Globus pallidus (tissue), 1 donor: ENCODE measurements at places on chromosomes 7 and 10.

DNA sequence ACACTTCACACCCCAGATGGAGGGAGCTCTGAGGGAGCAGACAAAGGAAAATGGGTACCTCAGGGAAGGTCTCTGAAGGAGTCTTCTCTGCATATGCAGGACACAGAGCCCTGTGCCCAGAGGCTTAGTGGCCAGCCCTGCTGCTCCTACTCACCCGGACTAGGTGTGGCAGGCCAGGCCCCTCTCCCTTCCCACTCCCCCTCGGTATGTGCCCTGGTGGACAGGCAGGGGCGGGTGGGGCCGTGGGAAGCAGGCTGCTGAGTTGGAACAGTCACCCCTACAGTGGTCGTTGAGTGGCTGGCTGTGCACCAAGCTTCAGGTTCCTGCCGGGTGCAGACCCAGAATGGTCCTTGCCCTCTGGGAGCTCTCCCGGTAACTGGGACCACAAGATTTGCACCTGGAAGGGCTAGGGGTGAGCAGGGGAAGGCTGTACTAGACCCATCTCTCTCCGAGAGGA, 68.6 kb downstream of the ZMIZ1 start:
- no peak for DNase-seq

- DNase-seq, result no peak
These were observed 34.1 kb downstream of the GBX1 start for GRCh38 chr7:151133266-151133985.

DNA sequence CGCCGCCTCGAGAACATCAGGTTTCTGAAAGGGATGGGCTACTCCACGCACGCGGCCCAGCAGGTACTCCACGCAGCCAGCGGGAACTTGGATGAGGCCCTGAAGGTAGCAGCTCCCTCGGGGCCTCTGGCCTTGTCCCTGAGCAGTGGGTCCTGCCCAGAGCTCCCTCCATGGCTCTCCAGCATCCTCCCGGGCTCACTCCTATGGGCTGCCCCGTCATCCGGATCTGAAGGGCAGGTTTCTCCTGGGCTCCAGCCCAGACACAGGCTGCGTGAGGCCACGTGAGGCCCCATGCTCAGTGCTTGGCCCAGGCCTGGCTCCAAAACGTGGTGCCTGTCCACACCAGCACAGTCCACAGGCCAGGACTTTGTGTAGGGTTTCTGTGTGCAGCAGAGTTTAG, 32.5 kb downstream of the NUB1 start:
- no peak for DNase-seq

DNA sequence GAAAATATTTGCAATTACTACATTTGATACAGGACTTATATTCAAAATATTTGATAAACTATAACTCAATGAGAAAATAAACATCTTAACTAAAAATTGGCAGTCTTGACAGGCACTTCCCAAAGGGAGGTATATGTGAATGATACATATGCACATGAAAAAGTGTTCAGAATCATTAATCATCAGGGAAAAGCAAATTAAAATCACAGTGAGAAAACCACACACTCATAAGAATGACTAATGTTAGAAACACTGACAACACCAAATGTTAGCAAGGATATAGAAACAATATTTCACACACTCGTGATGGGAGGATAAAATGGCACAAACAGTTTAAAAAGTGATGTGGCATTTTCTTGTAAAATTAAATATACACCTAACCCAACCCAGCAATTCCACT, 4.1 kb upstream of the VPS26A start:
- no peak for DNase-seq

DNA sequence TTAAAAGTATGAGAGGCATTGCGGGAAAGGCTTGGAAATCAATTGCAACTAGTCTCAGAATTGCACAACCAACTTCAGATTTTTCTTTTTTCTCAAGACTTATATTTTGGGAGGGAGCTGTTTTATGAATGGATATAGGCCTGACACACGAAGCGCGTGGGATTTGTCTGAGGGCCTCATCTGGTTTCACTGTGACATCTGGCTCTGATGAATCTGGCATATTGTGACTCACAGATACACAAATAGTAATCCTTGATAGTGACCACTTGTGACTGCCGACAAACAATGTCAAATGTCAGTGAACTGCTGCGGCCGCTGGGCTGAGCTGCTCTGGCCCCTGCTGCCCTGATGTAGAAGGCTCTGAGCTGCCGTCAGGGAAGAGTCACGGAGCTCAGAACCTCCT, 655.1 kb downstream of the INHBA start:
- DNase-seq, result no peak

DNA sequence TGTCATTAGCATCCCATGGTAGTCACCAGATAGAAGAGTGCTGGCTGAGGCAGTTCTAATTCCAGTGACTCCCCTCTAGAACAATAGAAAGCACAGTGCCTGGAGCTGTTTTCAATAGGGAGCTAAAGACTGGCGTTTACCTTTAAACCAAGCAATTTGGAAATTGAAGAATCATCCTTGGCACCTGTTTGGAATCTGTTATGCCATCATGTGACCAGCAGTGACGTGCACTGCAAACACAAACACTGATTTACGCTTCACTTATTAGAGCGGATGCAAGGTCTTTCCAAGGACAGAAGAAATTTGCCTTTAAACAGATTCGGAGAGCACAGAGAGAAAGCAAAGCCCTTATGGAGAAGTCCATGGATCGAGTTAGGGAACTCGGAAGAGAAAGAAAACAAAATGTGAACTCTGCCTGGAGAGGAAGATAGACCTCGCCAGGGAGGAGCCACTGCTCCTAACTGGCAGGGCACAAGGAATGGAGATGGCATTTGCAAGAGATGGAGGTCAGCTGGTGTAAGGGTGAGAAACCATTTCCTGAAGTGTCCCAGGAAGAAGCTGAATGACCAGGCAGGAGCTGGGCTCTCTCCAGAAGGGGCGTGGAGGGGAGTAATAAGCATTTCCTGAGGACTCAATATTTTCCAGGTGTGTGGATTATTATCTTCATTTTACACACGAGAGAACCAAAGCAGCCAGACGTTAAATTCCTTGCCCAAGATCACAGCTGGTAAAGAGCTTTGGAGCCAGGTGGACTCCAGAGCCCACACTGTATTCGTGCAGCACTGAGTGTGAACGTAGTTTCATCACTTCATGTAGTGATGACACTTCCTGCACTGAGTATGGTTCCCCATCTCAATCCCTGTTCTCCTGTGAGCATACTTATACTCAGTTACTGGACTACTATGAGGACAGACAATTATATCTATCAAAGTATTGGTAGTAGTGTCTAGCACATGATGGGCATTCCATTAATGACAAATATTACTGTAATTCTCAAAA, 97.7 kb downstream of the CUBN start:
- DNase-seq, result no peak

GRCh38 chr10:5047912-5048628, 44.4 kb upstream of the AKR1C2 start:
- DNase-seq, result no peak
